Activated naive CD8-positive, alpha-beta T cell treated with anti-CD3 and anti-CD28 coated beads for 36 hours (primary cell): ENCODE measurements at places on chromosomes 4 and X. TPM values are rescaled to one million over a fixed set of nuclear protein-coding genes. Genes with fewer than 3 reads are reported as not detected.
A peak's percentile ranks its signal among the peaks of the same experiment; 100 is the strongest.

The TTC29 gene
- total RNA-seq: not detected

DNA sequence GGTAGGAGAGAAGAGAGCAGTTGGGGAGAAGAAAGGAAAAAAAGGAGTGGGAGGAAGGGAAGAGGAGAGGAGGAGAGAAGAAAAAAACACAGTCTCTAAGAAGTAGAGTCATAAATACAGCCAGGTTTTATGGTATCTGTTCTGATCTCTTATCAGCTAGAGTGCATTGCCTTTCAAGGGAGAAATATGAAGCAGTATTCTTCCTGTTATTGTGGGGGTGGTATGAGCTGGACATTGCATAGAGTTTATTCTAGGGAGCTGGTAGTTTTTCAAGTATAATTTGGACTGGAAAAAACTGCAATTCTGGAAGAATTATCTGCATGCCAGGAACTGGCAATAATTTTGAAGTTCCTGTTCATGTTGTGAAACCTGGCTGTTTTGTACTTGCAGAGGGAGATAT lies 54.9 kb upstream of the TAB3 start:
- DNase-seq: no peak
- no peaks in the 10 kb centered on the region for H3K4me1 ChIP-seq
- no peak overlapping the region for H3K4me3 ChIP-seq
- no peak overlapping the region for H3K27ac ChIP-seq
- peaks cover 4% of the 10 kb centered on the region for H3K27me3 ChIP-seq

DNA sequence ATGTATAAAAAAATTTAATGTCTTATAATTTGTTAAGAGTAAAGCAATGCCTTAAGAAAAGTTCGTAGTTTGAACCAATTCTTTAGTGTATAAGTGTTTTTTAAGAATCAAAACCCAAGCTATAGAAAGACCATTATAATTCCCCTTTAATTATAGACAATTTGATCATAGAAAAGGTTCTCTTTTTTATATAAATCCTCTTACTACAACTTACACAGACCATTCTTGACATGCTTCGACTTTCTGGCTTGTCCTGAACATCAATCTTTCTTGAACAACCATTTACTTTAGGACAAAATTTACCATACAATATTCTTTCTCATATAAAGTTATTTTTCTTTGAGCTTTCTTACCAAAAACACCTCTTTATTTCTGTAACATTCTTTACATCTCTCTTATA lies 330.5 kb upstream of the SPANXN1 start:
- H3K4me3 ChIP-seq: no peak overlapping the region
- no peaks in the 10 kb centered on the region for H3K36me3 ChIP-seq
- H3K27ac ChIP-seq: no peak overlapping the region

GRCh38 chrX:77572322-77572721 lies 125.1 kb downstream of the FGF16 start:
- H3K27me3 ChIP-seq: no peaks in the 10 kb centered on the region
- no peak overlapping the region for H3K27ac ChIP-seq
- H3K4me1 ChIP-seq: no peaks in the 10 kb centered on the region
- H3K36me3 ChIP-seq: peaks cover 28% of the 10 kb centered on the region
- H3K4me3 ChIP-seq: no peak overlapping the region

- H3K4me1 ChIP-seq: peaks cover 15% of the 10 kb centered on the region
- peak overlapping the region; percentile 45 for H3K27ac ChIP-seq
- no peak for DNase-seq
- H3K4me3 ChIP-seq: no peak overlapping the region
- H3K27me3 ChIP-seq: no peaks in the 10 kb centered on the region
- peaks cover 15% of the 10 kb centered on the region for H3K36me3 ChIP-seq
These were observed 14.3 kb downstream of the ZAR1 start for GRCh38 chr4:48504352-48504751.

The DCAF12L1 gene
- total RNA-seq: not detected

The TBX22 gene
- total RNA-seq: not detected

GRCh38 chrX:15930585-15930984 lies 76.0 kb upstream of the AP1S2 start:
- H3K27me3 ChIP-seq: peaks cover 20% of the 10 kb centered on the region
- no peak for DNase-seq
- H3K4me3 ChIP-seq: no peak overlapping the region
- no peak overlapping the region for H3K27ac ChIP-seq

The QRFPR gene
- not detected for total RNA-seq

The PSAPL1 gene
- not detected for total RNA-seq

The ADRA2C gene
- total RNA-seq: not detected
